ENCODE measurements at places on chromosomes 12 and 14.

- H3K4me3 ChIP-seq, result no peak overlapping the region
- no peaks in the 10 kb centered on the region for H3K36me3 ChIP-seq
- H3K27me3 ChIP-seq, result peaks cover 19% of the 10 kb centered on the region
- no peak overlapping the region for H3K27ac ChIP-seq
- peaks cover 12% of the 10 kb centered on the region for H3K4me1 ChIP-seq
Observed at GRCh38 chr12:96982671-96983070, 75.6 kb downstream of the NEDD1 start.

DNA sequence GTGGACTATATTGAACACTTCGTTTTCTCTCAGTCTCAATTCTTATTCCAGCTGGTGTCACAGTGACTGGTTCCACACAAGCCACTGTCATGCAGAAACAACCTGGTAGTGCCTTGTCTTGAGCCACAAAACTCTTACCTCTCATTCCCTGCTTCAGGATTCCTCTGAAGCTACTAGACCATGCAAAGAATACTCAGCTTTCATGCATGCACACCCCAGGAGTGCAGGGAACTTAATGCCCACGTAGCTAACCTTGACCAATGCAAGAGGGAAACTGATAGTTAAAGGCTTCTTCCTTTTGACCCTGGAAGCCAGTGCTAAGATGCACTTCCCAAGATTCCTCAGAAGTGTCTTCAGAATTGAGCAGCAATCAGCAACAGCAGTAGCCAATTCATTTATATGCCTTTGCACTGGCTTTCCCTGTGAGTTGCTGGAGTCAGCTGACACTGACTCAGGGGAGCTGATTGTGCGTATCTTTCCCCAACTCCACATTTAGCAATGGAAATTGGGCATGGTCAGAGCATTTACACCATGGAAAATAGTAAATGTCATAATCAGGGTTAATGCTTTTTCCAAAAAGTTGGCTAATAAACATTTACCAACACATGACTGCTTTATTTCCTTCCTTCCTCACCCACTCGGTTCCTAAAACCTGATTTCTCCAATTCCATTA lies 113.6 kb upstream of the SLC35F4 start:
- H3K36me3 ChIP-seq, result no peaks in the 10 kb centered on the region
- H3K27me3 ChIP-seq, result no peaks in the 10 kb centered on the region
- DNase-seq, result no peak
- no peak overlapping the region for H3K4me3 ChIP-seq
- no peak overlapping the region for H3K27ac ChIP-seq
- no peaks in the 10 kb centered on the region for H3K4me1 ChIP-seq

DNA sequence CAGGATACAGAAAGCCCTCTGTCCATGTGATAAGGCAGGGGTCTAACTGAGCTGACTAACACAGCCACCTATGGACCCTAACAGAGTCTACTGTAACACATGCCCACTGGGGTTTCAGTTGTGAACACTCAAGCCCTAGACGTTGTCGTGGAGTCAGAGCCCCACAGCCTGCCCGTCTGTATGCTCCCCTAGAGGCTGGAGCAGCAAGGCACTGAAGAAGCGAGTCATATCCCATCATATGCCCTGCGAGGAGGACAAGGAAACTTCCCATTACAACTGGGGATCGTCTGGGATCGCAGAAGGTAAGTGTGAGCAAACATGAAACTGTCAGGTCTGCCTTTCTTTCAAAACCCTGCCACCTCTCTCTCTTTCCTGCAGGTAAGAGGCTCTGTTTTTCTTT lies 138.1 kb downstream of the GPR65 start:
- no peaks in the 10 kb centered on the region for H3K36me3 ChIP-seq
- no peak for DNase-seq
- H3K27me3 ChIP-seq, result no peaks in the 10 kb centered on the region
- H3K27ac ChIP-seq, result no peak overlapping the region

- H3K4me3 ChIP-seq, result no peak overlapping the region
- H3K4me1 ChIP-seq, result peaks cover 4% of the 10 kb centered on the region
- DNase-seq, result no peak
- H3K27me3 ChIP-seq, result no peaks in the 10 kb centered on the region
Observed at GRCh38 chr12:54350743-54351142, 13.5 kb downstream of the GPR84 start.

GRCh38 chr12:132451172-132451835 lies 38.6 kb upstream of the FBRSL1 start:
- peak; percentile 63 for DNase-seq
- no peaks in the 10 kb centered on the region for H3K27me3 ChIP-seq
- peaks cover 73% of the 10 kb centered on the region for H3K4me1 ChIP-seq
- H3K4me3 ChIP-seq, result peak overlapping the region; percentile 15
- H3K27ac ChIP-seq, result peak overlapping the region; percentile 54
- no peaks in the 10 kb centered on the region for H3K36me3 ChIP-seq

DNA sequence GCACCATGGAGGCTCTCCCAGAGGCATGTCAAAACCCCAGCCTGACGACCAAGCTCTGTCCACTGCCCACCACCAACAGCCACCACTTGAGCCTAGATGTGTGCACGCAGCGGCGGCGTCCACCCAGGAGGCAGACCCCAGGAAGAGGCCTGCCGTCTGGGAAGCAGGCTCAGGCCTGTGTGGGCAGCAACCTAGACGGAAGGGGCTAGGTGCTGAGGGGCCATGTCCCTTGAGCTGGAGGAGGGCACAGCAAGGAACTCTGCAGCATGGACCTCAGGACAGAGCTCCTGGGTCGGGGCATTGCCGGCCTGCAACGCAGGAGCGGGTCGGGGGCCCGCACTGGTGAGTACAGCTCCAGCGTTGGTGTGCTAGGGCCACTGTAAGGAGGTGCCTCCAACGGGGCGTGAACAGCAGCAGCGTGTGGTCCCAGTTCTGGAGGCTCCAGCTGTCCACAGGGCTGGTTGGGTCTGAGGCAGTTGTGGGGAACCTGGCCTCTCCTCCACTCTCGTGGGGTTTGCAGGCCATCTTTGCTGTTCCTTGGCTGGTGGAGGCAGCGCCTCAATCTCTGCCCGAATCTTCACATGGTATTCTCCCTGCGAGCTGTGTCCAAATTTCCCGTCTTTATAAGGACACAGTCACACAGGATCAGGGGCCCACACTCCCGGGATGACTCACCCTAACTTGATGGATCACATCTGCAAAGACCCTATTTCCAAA lies 20.5 kb downstream of the ZBTB42 start:
- H3K4me1 ChIP-seq, result peaks cover 15% of the 10 kb centered on the region
- H3K4me3 ChIP-seq, result no peak overlapping the region
- no peaks in the 10 kb centered on the region for H3K36me3 ChIP-seq
- H3K27me3 ChIP-seq, result no peaks in the 10 kb centered on the region

GRCh38 chr12:110561471-110562201 lies 21.5 kb downstream of the PPTC7 start:
- H3K4me1 ChIP-seq, result peaks cover 74% of the 10 kb centered on the region
- no peak overlapping the region for H3K27ac ChIP-seq
- H3K36me3 ChIP-seq, result peaks cover 10% of the 10 kb centered on the region

Data from B cell (primary cell).